Activated T-cell treated with anti-CD3 and anti-CD28 coated beads, Interleukin-2, amount 50 U/mL, for 24 hours (primary cell): ENCODE measurements at places on chromosomes 2 and 18.

DNA sequence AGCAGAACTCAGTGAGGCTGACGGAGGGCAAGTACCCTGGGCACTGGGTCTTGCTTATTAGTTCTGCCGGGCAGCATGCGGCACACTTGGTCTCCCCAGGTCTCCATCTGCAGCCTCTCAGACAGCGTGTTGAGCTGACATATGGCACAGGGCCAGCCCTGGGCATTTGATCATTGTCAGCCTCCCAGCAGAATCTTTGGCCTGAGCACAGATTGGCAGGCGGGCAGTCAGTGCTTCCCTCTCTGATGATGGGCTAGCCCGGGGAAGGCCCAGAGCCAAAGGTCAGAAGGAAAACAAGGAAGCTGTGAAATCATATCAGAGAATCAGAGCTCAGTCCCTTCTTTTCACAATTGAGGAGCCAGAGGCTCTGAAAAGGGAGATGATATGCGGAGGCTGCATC lies 150.1 kb upstream of the LRRTM1 start:
- no peak overlapping the region for H3K27ac ChIP-seq
- H3K4me3 ChIP-seq: no peak overlapping the region
- H3K36me3 ChIP-seq: no peaks in the 10 kb centered on the region
- H3K27me3 ChIP-seq: no peaks in the 10 kb centered on the region
- H3K4me1 ChIP-seq: no peaks in the 10 kb centered on the region

- H3K36me3 ChIP-seq: no peaks in the 10 kb centered on the region
- no peaks in the 10 kb centered on the region for H3K4me1 ChIP-seq
- no peak overlapping the region for H3K27ac ChIP-seq
- DNase-seq: no peak
These were observed 205.3 kb upstream of the ST6GAL2 start for GRCh38 chr2:107091163-107091864.

DNA sequence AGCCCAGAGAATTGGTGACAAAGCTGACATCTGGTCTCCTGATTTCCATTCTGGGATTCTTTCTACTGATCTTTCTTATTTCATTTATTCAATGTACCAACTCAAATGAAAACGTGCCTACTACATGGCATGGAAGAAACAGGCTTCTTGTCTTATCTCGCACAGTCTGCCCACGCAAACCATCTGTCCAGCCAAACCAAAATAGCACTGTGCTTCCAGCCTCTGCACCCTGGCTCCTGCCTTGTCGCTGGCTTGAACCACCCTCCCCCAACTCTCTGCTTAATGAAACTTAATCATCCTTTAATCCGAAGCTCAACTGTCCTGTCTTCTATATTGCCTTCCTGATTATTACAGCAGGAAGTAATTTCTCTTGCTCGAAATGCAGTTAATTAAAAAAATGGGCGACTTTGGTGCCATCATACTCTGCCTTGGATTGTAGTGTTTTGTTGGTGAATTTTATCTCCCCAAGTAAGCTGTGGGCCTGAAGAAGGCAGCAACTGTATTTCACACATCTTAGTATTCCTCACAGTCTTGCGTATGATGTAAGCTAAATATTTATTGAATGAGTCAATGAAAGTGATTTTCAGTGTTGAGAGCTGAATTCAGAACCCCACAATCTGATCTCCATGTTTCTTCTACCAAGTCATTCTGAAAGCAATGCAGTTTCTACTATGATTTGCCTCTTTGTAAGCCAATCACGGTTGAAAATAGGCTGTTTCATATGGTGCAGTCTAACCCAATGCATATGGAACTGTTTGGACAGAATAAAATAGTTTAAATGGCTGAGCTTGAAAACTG lies 190.8 kb downstream of the TMEM247 start:
- no peaks in the 10 kb centered on the region for H3K36me3 ChIP-seq
- no peak for DNase-seq
- H3K4me1 ChIP-seq: peaks cover 6% of the 10 kb centered on the region
- H3K4me3 ChIP-seq: no peak overlapping the region

- DNase-seq: no peak
- H3K4me1 ChIP-seq: peaks cover 84% of the 10 kb centered on the region
- H3K27me3 ChIP-seq: no peaks in the 10 kb centered on the region
- H3K27ac ChIP-seq: peak overlapping the region; percentile 11
- peaks cover 89% of the 10 kb centered on the region for H3K36me3 ChIP-seq
These were observed 16.2 kb downstream of the IWS1 start for GRCh38 chr2:127510073-127510472.

DNA sequence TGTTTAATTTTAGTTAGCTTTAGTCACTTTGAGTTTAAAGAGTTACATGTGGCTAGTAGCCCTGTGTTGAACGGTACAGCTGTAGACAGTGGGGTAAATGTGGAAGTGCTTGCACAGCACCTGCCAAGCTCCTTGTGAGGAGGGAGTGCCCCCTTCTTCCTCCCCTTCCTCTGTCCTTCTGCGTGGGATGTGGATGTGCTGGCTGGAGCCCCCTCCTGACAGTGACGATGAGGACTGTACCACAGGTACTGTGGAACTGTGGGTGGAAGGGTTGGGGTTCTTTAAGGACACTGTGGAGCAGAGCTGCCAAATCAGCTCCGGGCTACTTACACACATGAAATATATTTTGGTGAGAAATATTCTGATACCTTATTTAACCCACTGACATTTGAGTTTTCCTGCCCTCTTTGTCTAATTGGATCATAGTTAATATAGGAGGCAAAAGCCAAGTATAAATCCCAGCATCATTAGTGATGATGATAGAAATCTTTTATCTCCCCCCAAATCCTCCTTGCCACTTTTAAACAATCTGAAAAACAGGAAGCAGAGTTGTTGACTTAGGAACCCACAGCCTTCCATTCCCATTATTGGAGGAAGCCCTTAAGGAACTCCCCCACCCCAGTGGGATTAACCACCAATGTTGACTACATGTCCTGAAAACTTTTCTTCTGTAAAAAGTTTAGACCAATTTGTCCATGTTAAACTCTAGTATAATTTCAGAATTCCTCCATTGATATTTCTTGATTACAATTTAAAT lies 181.3 kb downstream of the PTPRM start:
- H3K36me3 ChIP-seq: no peaks in the 10 kb centered on the region
- no peaks in the 10 kb centered on the region for H3K27me3 ChIP-seq
- H3K4me3 ChIP-seq: no peak overlapping the region
- DNase-seq: no peak
- no peak overlapping the region for H3K27ac ChIP-seq

- no peak overlapping the region for H3K27ac ChIP-seq
- H3K4me3 ChIP-seq: no peak overlapping the region
- no peaks in the 10 kb centered on the region for H3K27me3 ChIP-seq
- no peaks in the 10 kb centered on the region for H3K36me3 ChIP-seq
These were observed 1271.7 kb downstream of the CNTNAP5 start for GRCh38 chr2:125296742-125297141.
